IMR-90 (cell line): ENCODE measurements at places on chromosomes 7 and 10. TPM values are rescaled to one million over a fixed set of nuclear protein-coding genes. Genes with fewer than 3 reads are reported as not detected.

- peak; percentile 35 for DNase-seq
Measured at GRCh38 chr10:119608316-119609155, 11.8 kb upstream of the TIAL1 start.

GRCh38 chr7:50214771-50215170 lies 89.7 kb upstream of the IKZF1 start:
- no peak for DNase-seq

- DNase-seq = no peak
Measured at GRCh38 chr10:80356563-80356988, at the start of the genes DYDC1 and DYDC2. Gene DYDC1, minus strand, starts transcription at chr10:80356755. Its CDS starts 4,154 bp downstream, at chr10:80352601. Gene DYDC2, plus strand, starts transcription at chr10:80356781. Its CDS starts 5,663 bp downstream, at chr10:80362444.

ZYX gene
- total RNA-seq = 22.6 and 25.0 TPM in 2 replicates

ASZ1 gene
- not detected in 2 replicates for total RNA-seq
